ENCODE measurements at places on chromosomes 1 and 21.

DNA sequence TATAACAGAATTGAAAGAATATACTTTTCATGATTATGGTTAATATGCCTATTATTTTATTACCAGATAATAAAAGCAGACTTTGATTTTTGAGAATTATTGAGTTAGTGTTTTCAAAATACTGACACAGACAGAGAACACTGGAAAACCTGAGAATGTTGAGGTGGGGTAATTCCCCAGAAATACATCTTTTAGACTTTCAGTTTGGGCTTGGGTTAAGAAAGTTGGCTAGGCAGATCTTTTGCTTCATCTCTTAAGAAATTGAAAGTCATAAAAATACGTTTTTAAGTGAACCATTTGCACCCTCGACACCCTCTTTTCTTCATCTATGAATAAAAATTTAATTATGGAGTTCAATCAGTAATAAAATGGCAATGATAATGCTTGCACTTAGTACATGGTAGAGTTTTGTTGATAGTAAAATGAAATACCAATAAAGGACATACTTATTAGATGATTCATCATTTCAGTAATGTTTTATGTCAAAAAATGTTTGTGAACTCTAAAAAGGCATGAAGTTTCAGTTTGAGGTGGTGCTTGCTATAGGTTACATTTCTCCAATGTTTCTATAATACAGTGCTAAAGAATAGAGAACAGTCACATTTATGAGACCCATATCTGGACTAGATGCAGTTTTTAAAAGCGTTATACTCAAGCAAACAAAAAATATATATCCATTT lies 1.9 kb upstream of the SAMSN1 start:
- DNase-seq = no peak

DNA sequence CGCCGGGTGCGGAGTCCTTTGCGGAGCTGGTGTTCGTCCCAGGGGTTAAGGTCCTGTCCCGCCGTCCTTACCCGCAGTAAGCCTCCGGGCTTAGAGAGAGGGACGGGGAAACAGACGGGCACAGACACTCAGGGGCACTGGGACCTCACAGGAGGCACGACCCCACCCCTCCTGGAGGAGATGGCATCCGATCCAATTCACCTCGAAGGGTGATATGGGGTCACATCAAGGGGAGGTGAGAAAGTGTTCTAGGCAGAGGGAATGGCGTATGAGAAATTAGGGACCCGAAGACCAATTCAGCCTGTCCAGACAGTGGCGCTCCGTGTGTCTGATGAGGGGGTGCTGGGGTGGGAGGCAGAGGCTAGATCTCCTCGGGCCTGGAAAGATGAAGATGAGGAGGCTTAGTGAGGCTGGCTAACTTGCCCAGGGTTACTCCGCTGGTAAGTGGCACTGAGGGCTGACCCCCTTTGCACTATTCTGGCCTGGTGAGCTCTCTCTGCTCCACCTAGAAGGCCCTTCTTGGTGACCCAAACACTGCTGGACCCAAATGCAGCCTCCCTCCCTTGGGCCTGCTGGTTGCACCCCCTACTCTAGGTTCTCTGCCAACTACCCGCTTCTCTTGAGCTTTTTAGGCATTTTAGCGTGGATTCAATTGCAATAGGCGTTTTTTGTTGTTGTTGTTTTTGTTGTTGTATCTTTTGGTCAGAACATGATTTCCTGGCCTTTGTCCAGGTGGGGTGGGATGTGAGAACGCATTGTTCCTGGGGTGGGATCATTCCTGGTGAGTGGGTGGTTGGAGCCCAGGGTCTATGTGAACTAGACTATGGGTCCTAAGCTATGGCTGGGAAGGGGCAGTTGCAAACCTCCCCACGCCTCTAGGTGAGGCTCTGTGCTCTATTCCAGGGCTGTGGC lies 12.3 kb downstream of the BTBD19 start:
- DNase-seq = no peak

GRCh38 chr1:6743189-6744101 lies 41.8 kb upstream of the CAMTA1 start:
- peak; percentile 12 for DNase-seq

DNA sequence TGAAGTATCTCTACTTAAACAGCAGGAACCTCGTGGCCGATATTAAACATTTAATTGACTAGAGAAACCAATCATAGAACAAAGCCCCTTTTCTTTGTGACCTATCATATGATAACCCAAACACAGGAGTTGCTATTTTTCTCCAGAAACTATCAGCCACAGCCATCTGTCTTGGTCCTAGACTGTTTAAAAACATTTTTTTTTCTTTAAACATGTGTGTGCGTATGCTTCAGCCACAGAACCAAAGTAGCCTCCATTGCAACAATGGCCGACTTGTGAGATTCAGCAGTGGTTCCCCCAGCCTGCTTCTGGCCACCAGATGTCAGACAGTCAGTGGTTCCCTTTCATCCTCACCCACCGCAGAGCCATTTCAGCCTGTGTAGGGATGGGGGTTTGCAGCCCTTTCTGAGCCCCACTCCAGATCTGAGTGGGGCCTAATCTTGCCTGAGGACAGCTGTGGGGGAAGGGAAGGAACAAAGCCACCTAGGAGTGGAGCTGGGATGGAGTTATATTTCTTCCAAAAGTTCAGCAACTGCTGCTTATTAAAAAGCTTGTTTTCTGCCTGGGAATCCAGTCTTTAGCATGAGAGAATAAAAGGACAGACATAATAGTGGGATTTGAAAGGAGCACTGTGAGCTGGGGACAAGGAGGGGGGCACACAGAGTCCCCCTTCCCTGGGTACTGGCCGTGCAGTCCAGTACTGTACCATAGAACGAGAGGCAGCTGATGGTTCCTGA lies 11.7 kb upstream of the IGSF3 start:
- DNase-seq = no peak

- no peak for DNase-seq
Observed at GRCh38 chr1:66599346-66599745, 65.4 kb downstream of the SGIP1 start.

GRCh38 chr1:16367258-16367967 lies 371 bp downstream of the SZRD1 start:
- peak; percentile 88 for DNase-seq

- no peak for DNase-seq
Observed at GRCh38 chr1:58845942-58846341, 62.1 kb upstream of the JUN start.

DNA sequence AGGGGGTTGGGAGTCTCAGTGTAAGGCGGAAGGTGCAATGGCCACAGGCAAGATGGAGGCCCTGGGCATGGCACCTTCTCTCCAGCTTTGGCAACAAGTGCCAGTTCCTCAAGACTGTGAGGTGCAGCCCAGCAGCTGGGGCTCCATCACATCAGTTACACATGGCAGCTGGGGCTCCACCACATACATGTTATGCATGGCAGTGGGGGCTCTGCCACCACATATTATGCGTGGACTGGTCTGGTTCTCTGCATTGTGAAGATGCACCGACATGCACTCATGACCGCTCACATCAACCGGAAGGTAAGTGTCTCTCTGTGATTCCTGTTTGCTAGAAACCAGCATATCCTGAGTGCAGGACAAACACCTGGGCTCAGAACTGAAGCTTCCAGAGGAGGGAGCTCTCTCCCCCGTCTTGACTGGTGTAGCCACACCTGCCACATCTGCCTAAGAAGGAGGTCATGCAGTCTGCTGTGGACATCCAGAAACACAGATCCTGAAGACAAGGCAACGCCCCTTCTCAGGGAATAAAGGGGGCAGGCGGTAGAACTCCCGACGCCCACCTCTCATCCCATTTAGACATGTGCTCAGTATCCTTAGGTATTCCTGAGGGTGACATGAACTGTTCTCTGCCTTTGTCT lies 104.1 kb upstream of the TMPRSS2 start:
- no peak for DNase-seq

- DNase-seq = no peak
Observed at GRCh38 chr1:108717774-108718316, 5.1 kb downstream of the FNDC7 start.

DNA sequence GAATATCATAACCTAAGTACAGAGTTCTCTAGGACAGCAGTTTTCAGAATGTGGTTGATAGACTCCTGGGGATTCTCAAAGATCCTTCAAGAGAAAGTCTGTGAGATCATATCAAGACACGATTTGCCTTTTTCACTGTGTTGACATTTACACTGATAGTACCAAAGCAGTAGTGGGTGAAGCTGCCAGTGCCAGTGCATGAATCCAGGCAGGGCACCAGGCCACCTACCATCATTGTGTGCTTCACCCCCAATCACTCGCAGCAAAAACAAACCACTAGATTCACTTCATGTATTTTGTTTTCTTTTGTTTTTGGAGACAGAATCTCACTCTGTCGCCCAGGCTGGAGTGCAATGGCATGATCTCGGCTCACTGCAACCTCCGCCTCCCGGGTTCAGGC lies 23.9 kb downstream of the DNAJC16 start:
- no peak for DNase-seq

- no peak for DNase-seq
Observed at GRCh38 chr1:79822053-79822452, 815.5 kb upstream of the ADGRL4 start.

- no peak for DNase-seq
Observed at GRCh38 chr1:35854989-35855700, 27.9 kb upstream of the AGO1 start.

DNA sequence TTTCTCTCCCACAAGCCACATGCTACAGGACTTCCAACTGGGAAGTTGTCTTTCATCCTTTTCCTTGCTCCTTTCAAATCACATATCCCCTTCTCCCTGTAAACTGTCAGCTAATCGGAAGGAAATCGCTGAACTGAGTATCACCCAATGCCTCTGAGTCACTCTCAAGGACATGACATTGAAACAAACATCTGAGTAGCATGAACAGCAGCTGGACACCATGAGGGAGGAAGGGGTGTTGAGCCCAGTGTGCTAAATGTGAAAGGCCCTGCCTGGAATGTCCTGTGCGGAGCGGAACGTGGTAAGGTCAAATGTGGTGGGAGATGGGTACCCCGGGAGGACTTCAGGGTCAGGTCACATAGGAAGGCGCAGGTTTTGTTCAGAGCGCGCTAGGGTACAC lies at the start of gene OR2AJ1:
OR2AJ1 (plus strand) TSS at position 22 of the 400 bp plus-strand sequence. CDS start 8,880 bp downstream, outside the sequence.
- no peak for DNase-seq

GRCh38 chr1:25904943-25905679 lies 1.1 kb downstream of the STMN1 start:
- peak; percentile 92 for DNase-seq

DNA sequence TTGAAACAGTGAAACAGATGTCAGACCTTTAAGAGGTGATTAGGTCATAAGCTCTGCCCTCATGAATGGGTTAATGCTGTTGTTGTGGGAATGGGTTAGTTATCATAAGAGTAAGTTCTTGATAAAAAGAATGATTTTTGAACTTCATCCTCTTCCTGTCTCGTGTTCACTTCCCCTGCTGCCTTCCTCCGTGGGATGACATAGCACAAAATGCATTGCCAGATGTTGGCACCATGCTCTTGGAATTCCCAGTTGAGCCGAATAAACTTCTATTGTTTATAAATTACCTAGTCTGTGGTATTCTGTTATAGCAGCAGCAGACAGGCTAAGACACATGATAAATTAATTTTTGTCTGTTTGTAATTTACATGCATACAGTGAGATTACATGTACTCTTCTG lies 112.0 kb upstream of the LRRC7 start:
- DNase-seq = no peak

DNA sequence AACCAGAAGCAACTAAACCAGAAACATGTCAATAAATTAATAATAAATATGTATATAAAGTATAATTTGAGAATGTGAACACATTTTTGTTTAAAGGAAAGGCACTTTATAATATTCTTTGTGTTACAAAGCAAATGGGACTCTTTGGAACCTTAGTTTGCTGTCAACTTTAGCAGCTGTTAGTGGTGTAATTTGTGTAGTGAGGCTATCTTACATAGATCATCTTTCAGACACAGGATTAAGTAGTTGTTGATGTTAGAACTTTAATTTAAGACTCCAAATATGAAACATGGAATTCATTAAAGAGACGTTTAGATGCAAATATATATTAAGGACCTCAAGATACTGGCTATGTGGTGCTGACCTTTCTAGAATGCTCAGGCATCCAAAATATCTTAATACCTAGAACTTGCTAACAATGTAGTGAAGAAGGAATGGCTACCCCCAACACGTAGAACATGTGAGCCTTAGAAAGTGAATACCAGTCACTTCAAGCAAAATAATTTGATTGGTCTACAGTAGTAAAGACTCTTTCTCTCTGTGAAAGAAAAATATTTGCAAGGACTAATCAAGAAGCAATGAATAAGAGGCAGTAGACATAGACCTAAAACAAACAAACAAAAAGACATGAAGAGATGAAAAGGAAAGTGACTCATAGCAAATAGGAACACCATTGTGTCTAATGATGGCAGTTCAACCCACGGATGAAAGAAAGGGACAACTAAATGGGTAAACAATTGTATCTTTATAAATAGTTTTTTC lies 811.4 kb downstream of the USP25 start:
- no peak for DNase-seq

DNA sequence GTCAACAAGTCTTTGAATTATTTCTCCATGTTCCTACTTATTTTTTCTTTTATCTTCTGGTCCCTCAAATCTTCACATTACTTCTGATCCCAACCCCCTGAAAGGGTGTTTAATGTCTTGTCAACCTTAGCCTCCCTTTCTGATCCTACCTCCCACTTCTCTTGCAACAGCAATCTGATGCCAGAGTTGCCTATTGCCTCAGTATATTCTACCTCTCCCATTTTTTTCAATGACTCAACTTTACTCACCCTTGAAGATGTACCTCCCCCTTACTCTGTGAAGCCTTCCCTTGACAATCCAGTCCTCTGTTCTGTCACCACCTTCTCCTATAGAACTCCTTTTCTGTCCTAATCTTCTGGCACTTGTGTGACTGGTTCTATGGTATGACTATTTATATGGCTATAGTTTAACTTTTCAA lies 99.5 kb upstream of the CD55 start:
- DNase-seq = no peak

GRCh38 chr1:30415171-30415940 lies 308.0 kb downstream of the MATN1 start:
- no peak for DNase-seq

DNA sequence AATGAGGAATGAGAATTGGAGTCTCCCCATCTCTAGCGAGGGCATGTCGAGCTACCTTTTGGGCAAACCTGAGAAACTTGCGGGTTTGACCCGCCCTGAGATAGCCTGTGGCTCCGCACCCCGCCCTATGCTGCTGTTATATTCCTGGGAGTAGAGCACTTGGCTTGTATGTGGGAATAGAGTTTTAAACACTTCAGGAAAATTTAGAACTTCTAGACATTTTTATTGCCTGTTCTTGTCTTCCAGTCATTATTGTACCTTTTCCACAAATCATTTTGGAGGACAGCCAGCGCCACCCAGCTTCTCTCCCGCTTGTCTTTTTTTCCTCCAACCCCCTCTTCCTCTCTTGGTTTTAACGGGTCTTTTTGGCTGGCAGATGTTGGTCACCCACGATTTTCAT lies 738 bp downstream of the GNPAT start:
- DNase-seq = no peak

All from CD4-positive, alpha-beta T cell treated with Interleukin-1 beta for 1 hour (primary cell).